ENCODE measurements at places on chromosomes 3 and 15.

DNA sequence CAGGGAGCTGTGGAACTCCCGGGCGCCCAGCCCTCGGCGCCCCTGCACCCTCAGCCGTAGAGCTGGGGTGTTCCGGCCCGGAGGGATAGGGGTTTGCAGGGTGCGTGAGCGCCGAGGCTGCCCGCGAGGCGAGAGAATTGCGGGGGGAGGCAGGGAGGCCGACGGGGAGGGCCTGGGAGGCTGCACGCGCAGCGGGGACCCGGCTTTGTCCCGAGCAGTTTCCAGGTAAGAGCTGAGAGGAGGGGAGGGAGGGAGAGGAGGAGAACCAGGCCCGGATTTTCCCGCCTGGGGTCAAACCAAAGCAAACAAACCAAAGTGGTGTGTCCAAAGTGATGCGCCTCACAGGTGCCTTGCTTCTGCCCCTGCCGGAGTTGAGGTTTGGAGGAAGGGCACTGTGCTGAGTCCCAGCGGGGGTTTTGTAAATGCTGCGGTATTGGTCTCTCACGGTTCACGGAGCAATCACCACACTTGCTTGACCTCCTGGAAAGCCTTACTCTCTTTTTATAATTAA lies 146.4 kb downstream of the TJP1 start:
- DNase-seq: no peak

DNA sequence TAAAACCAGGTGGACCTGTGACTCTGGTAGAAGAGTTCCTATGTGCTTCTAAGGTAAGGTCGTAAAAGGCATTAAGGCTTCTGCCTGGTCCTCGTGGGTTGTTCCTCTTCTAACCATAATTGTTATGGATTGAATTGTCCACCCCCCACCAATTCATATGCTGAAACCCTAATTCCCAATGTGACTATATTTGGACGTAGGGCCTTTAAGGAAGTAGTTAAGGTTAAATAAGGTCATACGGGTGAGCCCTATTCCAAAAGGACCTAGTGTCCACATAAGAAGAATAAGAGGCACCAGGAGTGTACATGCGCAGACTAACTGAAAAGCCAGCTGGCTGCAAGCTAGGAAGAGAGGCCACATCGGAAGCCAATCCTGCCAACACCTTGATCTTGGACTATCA lies 1.9 kb downstream of the ADPGK start:
- DNase-seq: no peak

- no peak for DNase-seq
Observed at GRCh38 chr3:62602129-62602770, 228.9 kb upstream of the FEZF2 start.

GRCh38 chr3:167361306-167361705 lies 18.8 kb downstream of the ZBBX start:
- no peak for DNase-seq

- no peak for DNase-seq
Observed at GRCh38 chr15:82137261-82137660, 91.4 kb upstream of the MEX3B start.

- no peak for DNase-seq
Observed at GRCh38 chr15:73927003-73927475, 777 bp downstream of the LOXL1 start.

GRCh38 chr15:35436422-35436821 lies 109.5 kb downstream of the DPH6 start:
- DNase-seq: no peak

DNA sequence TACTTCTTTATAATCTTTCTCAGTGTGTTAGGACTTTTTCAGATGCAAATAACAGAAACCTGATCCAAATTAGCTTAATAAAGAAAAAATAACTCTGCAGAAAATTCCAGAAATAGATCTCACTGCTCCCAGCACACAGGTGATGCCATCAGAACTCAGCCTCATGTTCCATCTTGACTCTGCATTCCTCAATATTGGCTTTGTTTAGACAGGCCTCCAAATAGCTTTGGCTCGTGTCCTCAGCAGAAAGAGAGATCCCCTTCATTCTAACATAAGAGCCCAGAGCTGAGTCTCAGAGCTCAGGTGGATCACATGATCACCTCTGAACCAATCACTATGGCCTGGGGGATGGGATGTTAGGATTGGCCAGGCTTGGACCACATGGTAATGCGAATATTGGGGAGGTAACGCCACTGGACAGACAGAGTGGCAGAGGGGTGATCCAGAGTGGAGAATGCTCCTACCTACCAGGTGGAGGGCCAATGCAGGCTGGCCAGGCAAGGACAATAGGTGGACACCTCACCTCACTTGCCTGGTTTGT lies 46.6 kb upstream of the TBC1D21 start:
- no peak for DNase-seq

DNA sequence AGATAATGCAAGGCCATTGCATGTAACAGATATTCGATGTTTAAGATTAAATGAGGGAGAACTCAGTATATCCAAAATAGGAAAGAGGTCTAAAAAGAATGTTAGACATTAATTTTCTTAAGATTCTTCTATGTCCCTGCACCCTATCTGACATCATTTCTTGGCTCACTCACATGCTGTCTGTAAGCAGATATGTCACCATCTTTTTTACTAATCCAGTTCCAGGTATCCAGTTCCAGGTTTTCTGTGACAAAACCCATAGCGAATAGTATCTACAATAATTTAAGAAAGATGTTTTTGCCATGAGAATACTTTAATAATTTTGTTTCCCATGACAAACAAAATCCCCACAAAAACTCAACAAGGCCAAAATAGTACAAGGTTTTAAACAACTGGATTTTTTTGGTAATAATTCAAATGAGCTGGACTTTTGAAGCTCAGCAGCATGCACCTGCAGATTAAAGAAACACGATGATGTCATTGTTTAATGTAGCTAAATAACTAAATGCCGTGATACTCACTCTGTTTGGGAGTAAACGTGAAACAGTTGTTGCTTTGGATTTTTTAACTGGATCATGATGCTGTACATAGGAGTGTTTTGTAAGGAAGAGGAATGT lies 867.6 kb downstream of the EPHA3 start:
- no peak for DNase-seq

GRCh38 chr3:63585927-63586326 lies 66.5 kb upstream of the SNTN start:
- no peak for DNase-seq

- DNase-seq: no peak
Observed at GRCh38 chr15:40808861-40809450, 1.7 kb upstream of the DNAJC17 start.

DNA sequence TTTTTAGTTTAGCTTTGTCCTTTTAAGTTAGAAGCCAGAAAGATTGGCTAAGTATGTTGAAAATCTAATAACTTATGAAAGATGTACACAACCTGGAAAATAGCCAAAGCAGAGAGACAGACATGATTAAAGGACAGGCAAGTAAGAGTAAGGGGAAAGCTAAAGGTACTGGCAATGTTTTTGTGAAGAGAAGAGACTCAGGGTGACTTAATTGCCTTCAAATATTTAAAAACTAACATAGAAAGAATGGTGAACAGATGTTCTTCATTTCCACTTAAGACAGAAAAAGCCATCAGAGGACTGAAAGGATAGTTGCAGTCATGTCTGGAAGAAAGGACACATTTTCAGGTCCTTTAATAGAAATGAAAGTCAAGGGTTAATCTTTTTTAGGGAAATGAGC lies 68.8 kb downstream of the ZNF385D start:
- peak; percentile 34 for DNase-seq

- DNase-seq: peak; percentile 54
Observed at GRCh38 chr3:193665370-193665989, 72.5 kb downstream of the OPA1 start.

DNA sequence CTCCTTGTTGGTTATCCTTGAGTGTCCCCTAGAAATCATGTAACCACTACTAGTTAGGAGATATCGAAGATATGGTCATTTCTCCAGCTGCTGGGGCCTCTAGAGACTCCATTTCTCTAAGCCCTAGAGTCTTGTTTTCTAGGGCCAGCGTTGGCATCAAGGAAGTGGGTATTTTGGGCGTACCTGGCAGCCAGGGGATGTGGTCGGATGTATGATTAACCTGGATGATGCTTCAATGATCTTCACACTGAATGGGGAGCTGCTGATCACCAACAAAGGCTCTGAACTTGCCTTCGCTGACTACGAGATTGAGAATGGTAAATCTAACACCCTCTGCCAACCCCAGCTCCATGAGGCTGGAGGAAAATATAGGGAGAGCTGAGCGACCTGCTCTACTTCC lies 325.5 kb downstream of the RYR3 start:
- DNase-seq: no peak

DNA sequence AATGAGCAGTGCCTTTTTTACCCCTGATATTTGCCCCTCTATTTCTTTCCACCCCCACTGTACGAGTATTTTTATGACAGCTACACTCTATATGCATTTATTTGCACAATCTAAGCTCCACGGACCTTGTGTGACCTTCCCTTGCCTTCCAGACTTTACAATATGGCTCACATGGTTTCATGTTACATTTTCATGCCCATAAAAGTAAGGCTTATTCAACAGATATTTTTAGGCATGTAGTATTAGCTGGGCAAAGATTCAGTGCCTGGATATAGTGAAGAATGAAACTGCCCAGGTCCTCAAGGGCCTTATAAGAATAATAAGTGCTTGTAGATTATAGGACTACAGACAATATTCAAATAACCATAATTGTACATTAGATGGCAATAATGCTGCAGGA lies 481.9 kb upstream of the CNTN4 start:
- no peak for DNase-seq

DNA sequence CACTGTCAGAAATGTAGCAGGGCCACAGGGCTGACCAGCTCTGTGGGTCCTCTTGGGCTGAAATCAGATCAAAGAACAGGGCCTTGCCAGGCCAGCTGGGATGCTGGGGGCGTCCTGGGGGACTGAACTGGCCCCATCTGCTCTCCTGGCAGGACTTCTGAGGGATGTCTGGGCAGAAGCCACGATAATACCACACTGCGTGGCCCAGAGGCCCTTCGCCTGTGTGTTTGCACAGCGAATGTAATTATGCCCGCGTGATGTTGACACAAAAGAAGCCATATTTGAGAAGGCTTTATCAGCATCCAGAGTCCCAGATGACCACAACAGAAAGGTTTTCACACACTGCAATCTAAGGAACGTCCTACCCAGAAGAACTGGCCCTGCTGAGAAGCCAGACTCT lies 174.0 kb downstream of the RAB11A start:
- DNase-seq: no peak

- peak; percentile 97 for DNase-seq
Observed at GRCh38 chr15:59296181-59296617, 76.5 kb downstream of the MYO1E start.

GRCh38 chr3:146091397-146091796 lies 69.6 kb downstream of the PLOD2 start:
- no peak for DNase-seq

DNA sequence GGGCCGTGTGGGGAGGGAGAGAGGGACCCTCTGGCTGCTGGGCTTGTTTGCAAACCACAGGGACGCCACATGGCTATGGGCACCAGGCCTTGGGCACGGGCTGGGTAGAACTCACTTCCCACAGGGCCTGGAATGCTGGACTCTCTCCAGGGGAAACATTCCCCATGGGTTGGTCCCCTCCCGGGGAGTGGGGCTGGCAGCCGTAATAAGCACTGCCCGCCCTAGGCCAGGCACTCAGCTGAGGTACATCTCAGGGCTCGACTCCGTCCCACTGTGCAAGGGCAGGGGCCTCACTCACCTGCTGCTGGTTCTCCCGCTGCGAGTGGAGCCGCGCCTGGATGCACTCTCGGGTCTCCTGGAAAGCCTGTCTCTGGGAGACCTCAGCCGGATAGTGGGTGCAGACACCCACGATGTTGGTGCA lies 96.7 kb downstream of the ADCY5 start:
- no peak for DNase-seq

GRCh38 chr3:76497636-76498035 lies 542.3 kb upstream of the ROBO2 start:
- DNase-seq: no peak

GRCh38 chr15:39888243-39888642 lies 31.8 kb downstream of the GPR176 start:
- no peak for DNase-seq
